ENCODE measurements at places on chromosomes 7 and 10. TPM values are rescaled to one million over a fixed set of nuclear protein-coding genes. Genes with fewer than 3 reads are reported as not detected.

GRCh38 chr7:2943851-2944601 is 99.6 kb downstream of the CARD11 start:
- DNase-seq, result no peak

DNA sequence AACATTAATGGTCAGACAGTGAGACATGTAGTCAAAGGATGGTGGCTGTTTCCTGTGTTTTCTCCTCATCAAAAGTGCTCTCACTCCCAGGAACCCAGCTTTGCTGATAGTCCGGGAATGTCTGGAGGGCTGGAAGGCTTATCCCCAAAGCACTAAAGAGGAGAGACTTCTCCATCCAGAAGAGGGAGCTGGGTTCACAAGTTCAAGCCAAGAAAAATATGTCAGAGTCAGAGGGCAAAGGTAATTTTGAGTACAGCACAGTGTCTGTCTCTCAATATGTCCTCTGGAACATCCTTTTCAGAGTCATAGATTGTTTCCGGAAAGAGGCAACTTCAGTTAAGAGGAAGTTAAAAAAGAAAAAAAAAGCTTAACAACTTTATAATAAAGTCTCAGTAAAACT is 281.5 kb upstream of the PHYHIPL start:
- no peak for DNase-seq

POLR2J2 gene
- total RNA-seq, result 21.5 TPM

SFRP4 gene
- not detected for total RNA-seq

DNA sequence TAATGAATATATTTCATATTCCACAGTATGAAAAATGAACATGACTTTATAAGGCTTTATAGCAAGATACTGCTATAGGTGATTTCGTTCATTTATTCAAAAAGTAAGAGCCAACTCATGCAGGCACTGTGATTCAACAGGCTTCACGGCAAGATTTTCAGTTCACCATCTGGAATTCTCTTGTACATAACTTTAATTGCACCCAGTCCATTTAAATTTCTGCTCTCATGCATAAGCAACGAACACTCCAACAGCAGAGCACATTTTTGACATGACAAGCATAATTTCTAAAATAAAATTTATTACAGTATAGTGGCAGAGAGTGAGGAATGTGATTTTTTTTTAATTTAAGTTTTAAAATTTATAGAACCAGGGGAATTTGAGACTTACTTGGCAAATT is 436.1 kb downstream of the PHTF2 start:
- no peak for DNase-seq

TEX47 gene
- not detected for total RNA-seq

GRCh38 chr10:88270871-88271713 is 312.0 kb downstream of the RNLS start:
- DNase-seq, result peak; percentile 63

DNA sequence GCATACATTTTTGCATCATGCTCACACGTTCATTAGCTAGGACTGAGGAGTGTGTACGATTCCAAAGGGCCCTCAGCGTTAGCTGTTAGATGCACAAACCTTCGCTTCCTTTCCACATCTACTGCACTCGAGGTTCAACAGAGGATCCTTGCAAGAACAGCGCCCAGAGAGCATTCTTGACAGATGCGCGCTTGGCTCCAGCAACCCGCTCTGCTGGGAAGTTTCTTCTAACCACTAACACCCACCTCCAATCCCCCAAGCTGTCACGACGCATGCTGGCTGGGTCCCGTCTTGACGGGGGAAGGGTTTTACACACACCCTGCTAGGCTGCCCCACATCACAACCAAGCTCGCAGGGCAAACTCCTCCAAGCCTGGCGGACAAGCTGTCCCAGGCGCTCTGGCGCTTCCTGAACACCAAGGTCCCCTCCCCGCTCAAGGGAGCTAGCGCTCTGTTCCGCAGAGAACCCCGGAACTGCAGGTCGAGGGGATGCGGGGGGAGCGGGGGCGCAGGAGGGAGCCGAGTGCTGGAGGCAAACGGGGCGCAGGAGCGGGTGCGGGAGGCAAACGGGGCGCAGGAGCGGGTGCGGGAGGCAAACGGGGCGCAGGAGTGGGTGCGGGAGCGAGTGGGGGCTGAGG is 653 bp upstream of the ADRB1 start:
- no peak for DNase-seq
